NCI-H2029 (cell line): ENCODE measurements at places on chromosomes 4 and X.

DNA sequence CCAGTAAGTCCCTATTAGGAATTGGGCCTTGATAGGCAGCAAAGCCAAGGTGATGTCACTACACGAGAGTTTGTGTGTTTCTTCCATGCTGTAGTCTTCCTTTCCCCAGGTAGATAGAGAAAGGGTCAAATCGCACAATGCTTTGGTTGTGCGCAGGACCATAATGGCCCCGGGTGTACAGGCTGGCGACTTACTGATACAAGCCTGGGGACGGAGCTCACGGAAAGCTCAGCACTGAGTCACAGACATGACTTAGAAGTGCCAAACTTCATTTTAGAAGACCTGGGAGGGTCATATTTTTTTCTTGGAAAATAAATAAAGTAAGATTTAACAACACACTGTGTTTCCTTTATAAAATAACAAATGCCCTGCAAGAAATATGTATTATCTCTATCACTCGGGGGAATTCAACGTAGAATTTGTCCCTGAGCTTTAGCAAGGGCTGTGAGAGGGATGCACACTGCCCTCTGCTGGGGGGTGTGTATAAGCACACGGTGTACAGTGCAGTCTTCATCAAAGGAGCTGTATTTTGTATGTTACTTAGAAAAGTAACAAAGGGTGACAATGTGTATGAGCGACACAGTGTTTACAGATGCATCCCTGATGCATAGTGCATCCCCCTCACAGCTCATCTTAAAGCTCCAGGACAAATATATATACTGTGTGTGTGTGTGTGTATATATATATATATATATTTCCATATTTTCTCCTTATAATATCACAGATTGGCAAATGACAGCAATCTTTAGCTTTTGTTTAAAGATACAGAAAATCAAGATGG is 254.5 kb upstream of the VEGFC start:
- DNase-seq, result peak; percentile 18

DNA sequence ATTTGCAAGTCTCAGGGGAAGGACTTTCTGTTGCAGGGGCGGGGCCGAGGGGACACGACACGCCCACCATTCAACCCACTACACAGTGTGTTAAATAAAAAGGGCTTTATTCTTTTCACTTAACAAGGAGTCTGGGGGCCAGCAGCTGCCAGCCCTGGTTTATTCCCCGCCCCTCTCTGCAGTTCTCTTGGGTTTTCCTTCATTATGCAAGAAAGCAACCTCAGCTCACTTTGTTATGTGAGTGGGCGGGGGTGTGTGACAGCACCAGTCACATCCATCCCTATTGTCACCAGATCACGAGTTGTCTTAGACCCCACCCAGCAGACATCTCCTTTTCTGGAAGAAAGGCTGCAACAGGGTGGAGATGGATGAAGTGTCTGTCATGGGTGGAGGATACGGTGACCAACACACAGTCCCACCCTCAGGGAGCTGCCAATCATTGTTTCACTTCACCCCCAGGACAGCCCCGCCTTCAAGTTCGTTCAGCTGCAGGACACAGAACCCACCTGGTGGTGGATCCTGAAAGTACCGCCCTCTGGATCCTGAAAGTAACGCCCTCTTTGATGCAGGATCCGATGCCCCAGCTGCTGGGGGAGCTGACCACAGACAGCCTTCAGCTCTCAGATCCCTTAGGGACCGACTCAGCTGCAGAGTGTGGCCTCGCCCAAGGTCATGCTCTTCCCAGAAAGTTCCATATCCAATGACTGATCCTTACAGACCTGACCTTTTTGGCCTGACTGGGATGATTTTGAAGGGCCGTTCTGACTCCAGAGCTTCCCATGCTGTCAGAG is 79.6 kb downstream of the SMIM20 start:
- no peak for DNase-seq

GRCh38 chr4:8506373-8507195 is 66.0 kb downstream of the TRMT44 start:
- no peak for DNase-seq

GRCh38 chr4:46594661-46595060 is 204.7 kb upstream of the GABRA2 start:
- peak; percentile 2 for DNase-seq

GRCh38 chrX:134806707-134807038 is 148.4 kb upstream of the PLAC1 start:
- no peak for DNase-seq

DNA sequence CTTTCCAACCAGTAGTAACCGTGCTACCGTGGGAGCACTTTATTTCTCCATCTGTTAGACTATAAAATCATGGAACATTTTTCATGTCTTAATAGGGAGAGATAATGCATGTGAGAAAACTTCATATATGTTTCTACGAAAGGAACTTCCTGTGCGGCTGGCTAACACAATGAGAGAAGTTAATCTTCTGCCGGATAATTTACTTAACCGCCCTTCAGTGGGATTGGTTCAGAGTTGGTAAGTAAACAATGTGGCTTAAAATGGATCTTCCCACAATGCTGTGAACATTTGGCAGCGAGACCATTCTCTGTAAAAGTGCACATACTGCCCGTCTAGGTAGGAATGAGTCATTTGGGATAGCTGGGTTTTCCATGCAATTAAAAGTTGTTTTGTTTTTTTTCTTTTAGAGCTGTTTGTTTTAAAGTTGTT is 29.6 kb downstream of the PDK3 start:
- DNase-seq, result peak; percentile 37

- DNase-seq, result no peak
These were observed 8.4 kb downstream of the BTK start for GRCh38 chrX:101377547-101377946.

GRCh38 chr4:163858515-163858914 is 364.0 kb downstream of the TMA16 start:
- DNase-seq, result no peak

GRCh38 chrX:136031626-136032025 is 46.4 kb downstream of the SLC9A6 start:
- DNase-seq, result no peak

DNA sequence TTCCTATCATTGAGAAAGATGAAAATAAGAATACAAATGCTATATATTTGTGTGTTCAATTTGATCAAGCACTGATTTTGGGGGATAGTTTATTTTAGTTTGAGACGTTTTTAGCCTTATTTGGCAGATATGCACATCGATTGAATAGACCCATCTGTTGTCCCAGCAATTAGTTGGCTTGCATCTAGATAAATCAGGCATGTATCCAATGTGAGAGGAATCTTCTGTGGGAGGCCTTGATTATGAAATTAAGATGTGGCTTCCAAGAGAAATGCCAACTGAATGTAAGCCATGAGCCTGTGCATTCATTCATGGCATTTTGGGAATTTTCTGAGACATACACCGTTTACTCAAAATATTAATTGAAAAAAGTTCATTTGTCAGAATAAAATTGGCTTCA is 623.1 kb downstream of the TECRL start:
- DNase-seq, result no peak

GRCh38 chr4:75845992-75846391 is 56.3 kb downstream of the PPEF2 start:
- DNase-seq, result no peak

GRCh38 chrX:21728276-21728968 is 29.5 kb downstream of the SMPX start:
- no peak for DNase-seq

DNA sequence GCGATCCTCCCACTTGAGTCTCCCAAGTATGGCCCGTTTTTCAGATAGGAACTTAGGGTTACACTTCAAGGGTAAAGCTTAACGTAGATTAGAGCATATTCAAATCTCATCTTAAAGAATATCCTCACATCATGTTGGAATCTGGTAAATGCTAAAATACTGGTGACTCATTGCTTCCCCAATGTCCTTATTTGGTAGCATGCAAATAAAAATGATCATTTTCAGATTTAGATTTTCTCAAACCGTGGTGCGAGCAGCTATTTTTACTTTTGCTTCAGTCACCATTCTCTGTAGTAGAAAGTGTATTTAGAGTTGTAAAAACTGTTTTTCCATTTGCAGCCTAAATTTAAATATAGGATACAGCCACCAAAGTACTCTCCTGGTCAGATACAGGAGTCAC is 101.5 kb upstream of the MAML3 start:
- no peak for DNase-seq

- DNase-seq, result no peak
These were observed 648.3 kb downstream of the SPRY1 start for GRCh38 chr4:124044867-124045266.

GRCh38 chr4:106291678-106292077 is 24.3 kb downstream of the TBCK start:
- DNase-seq, result no peak

- no peak for DNase-seq
These were observed 118.9 kb upstream of the TBL1X start for GRCh38 chrX:9345957-9346356.

DNA sequence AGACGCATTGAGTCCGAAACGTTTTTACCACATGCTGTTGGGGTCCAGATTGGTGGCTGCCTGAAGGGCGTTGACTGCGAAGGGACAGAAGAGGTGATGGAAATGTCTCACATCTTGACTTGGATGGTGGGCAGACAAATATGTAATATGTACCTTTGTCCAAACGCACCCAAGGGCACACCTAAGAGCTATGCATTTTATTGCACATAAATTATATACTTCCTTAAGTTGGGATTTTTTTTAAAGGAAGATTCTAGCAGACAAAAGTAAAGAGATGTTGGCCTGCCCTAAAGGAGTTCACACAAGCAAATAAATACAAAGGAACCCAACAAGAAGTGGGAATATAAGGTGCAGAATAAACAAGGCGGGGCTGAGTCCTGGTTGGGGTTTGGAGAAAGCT is 91.1 kb upstream of the TBL1X start:
- DNase-seq, result no peak

DNA sequence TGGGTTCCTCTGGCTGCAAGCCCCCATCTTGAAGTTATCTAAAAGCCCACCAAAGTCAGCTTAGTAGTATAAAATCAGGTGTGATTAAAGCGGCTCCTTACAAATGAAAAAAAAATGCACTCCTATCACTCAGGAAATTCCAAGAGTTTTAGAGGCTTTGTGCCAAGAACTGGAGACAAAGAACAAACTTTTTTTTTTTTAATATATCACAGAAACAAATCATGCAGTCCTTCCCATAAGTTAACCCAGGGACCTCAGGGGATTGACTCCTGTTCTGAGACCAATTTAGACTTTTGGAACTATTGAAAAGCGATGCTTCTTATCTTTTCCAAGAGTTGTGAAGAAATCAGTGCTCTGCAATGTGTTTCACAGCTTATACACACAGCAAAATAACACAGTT is 53.6 kb downstream of the HHIP start:
- no peak for DNase-seq

DNA sequence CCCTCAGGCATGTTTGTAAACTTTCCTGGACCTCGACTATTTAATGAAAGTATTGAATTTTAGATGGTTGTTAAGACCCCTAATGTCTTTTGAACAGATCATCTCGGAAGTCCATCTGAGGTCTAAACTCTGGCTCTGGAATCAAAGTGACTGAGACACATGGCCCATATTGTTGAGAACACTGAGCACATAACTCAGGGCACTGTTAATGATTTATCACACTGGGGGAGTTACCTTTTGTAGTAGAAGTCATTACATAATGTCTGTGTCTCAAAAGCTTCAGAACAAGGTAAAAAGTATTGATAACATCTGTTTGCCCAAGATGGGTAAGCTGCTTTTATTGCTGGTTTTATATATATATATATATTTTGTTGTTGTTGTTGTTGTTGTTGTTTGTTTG is 103.4 kb upstream of the HS3ST1 start:
- no peak for DNase-seq

GRCh38 chr4:17595471-17596005 is 18.5 kb downstream of the LAP3 start:
- DNase-seq, result no peak

- DNase-seq, result no peak
These were observed 415.2 kb upstream of the NR3C2 start for GRCh38 chr4:148857239-148857972.

GRCh38 chr4:16912896-16913295 is 14.5 kb upstream of the LDB2 start:
- no peak for DNase-seq

- DNase-seq, result no peak
These were observed 74.9 kb downstream of the NSG1 start for GRCh38 chr4:4461850-4462249.

- no peak for DNase-seq
These were observed 311.1 kb downstream of the CAMK2D start for GRCh38 chr4:113450295-113451080.

- DNase-seq, result no peak
These were observed 17.8 kb upstream of the HUWE1 start for GRCh38 chrX:53704294-53704693.

DNA sequence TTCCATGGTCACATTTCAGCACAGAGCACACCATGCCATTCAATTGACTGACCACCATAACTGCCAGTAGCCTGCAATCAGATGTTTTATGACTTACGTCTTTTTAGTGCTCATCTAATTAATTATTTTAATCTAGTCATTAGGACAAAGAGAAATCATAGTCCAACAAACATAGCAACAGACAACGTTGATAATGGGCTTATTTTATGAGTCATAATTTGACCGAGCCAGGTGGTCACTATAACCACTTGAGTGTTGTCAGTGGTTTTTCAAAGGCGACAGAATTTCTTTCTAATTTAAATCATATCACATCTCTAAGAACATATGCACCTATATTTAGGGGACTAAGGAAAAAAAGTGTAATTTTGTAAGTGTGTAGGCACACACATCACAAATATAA is 1.9 kb downstream of the SEC24D start:
- DNase-seq, result no peak

GRCh38 chr4:94262163-94263016 is 54.7 kb downstream of the SMARCAD1 start:
- no peak for DNase-seq

- peak; percentile 37 for DNase-seq
These were observed 1.2 kb upstream of the SLC7A11 start for GRCh38 chr4:138243369-138243768.
